ENCODE measurements at places on chromosomes 2 and 18.
A peak's percentile ranks its signal among the peaks of the same experiment; 100 is the strongest.

GRCh38 chr18:27175914-27176313 lies 9.2 kb downstream of the CHST9 start:
- DNase-seq = no peak

DNA sequence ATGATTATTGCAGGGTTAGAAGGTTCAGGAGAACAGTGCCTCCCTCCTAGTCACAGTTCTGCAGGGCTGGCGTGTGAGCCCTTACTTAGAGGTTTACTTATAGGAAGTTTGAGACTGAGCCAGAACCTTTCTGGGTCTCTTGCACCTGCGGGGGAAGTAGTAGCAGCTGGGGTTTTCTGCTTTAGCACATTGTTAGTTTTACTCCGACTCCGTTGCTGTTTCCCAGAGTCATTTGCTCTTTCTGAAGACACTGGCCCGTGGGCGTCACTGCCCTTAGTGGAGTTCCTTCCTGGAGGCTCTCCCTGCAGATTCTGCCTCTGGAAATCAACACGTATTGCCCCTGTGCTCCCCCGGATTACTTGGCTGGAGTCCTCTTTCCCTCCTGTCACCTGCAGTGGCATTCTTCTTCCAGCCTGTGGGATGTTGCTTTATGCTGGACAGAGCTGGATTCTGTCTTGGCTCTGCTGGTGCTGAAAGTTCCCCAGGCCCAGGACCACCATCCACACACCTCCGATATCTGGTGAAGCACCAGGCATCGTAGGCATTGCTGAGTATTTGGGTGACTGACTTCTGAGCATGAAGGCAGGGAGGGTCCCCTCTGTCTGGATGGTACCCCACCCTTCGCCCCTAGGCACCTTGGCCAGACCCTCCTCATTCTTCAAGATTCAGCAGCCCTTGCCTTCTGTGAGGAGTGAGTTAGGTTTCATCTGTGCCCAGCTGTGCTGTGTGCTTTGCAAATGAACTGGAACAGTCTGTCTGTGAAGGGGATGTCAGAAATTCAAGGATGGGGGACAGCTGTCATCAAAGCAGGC lies 51.7 kb downstream of the AGAP1 start:
- no peak for DNase-seq

DNA sequence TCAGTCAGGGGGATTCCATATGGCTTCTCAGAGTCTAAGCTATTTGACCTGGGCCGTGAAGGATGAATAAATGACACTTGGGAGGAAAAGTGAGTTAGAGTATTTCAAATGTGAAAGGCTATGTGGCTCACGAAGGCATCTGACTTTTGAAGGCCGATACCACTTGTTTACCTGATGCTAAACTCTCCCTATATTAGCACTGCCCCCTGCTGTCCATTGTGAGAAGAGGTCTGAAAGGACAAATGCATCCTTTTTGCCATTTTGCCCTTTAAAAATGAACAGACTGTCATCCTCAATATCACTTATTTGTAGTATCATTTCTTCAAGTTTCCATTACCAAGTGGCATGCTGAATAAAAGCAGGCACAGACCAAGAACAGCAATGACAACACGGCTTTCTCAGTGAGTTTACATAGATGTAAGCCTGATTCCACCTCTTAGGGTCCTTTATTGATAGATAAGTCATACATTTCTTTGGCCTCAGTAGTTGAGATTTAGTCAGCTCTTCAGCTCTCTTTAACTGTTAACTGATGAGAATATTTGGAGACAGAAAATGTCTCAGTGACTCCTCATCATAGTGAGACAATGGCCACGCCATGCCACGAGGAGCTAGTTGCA lies 40.1 kb downstream of the DOCK10 start:
- peak; percentile 40 for DNase-seq

DNA sequence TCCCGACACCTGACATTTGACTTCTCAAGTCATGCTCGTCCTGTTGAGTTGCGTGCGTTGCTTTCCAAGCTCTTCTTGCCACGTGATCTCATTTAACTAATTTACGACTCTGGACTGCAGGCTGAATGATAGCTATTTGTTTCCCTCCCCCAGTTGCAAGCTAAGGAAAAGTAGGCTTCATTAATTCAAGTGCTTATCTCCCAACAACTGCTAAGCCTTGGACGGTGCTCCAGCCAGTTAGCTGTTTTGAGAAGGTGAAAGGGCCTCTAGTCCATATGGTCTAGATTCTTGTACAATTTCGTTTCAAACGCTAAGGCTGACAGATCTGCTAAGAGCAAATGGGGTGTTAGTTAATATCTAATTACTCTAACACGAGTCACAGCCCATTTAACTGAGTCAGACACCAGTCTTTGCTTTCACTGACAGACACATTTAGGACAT lies 21.1 kb downstream of the GPR45 start:
- no peak for DNase-seq

- no peak for DNase-seq
These were observed 164.1 kb downstream of the KIAA1328 start for GRCh38 chr18:36993068-36993467.
